ENCODE measurements at places on chromosomes 5 and 9.

DNA sequence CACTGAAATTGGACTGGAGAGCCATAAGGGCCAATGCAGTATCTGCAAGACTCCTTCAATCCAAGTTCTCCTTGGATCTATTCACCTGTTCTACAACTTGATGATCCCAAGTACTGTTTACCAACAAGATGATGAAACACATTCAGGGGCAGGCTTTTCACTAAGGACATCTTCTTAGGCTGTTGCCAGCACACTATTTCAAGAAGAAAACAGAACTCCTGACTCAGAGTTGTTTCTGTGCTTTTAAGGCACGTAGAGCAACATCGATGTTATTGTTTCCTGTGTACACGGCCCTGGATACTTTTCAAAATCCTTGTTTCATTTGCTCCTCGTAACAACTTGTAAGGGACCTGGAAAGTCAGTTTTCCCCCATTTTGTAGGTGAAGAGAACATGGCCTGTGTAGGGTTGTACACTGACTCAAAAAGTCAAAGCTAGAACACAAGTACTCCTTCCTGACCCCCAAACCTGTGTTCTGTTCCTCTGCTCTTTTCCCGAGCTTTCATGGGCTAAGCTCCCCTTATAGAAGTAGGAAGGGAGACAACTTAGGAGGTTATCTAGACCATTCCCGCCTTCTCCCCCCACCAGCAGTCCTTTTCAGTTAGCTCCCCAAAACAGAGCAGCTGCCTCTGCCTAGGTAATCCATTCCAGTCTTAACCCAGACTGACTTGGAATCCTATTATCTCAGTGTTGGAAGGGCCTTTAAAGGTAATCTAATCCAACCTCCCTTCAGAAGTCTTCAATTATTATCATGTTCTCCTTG, 5.2 kb upstream of the MGAT1 start:
- DNase-seq: no peak

- DNase-seq: no peak
These were observed 1.1 kb downstream of the SLCO4C1 start for GRCh38 chr5:102294886-102295395.

DNA sequence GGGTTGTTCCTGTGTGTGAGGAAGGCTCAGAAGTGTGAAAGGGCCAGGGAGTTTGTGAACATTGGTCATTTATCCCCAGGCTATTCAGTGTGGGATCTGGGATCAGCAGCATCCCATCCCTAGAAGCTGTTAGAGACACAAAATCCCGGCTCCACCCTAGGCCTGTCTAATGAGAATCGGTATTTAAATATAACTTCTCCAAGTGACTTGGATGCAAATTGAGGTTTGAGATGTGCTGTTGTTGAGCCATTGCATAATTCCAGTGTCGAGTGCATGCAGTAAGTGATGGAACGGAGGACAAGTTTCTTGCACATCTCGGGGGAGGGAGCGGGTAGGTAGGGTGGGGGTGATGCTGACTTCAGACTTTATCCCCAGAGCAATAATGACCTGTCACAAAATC, 138.3 kb downstream of the FBXL7 start:
- DNase-seq: no peak

DNA sequence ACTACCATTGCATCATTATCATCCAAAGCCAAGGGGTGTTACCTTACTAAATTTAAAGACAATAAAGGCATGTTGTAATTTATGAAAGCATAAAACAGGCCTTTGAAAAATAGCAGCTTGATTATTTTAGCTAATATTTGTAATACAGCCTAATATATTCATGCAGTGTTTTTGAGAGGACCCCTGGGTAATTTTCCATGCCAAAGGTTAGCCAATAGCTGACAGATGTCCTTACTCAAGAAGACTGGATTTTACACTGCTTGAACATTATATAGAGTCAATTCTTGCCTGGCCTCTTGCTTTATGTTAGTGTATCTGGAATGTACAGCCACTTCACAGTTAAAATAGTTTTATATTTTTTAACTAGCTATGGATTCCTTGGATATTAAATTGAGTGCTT, 337.8 kb upstream of the PAPPA start:
- DNase-seq: no peak

GRCh38 chr9:131238402-131239021, 37.8 kb downstream of the FAM78A start:
- DNase-seq: no peak

GRCh38 chr5:1019001-1019905, 10.7 kb downstream of the NKD2 start:
- DNase-seq: no peak

DNA sequence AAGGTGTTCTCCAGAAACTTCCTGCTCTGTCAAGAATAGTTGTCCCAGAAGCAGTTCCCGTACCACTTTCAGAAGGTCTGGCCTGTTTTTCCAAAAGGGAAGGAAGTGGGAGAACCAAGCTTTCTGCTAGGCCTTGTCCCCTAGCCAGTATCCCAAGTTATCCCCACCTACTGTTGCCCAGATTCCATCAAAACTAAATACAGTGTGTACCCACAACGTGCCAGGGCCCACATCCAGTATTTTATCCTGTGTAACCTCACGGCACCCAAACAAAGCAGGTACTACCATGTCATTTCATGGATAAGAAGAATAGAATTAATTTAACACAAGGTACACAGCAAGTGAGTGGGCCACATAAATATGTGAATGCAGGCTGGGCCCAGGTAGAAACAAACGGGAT, 126.2 kb downstream of the CDK5RAP2 start:
- DNase-seq: no peak

DNA sequence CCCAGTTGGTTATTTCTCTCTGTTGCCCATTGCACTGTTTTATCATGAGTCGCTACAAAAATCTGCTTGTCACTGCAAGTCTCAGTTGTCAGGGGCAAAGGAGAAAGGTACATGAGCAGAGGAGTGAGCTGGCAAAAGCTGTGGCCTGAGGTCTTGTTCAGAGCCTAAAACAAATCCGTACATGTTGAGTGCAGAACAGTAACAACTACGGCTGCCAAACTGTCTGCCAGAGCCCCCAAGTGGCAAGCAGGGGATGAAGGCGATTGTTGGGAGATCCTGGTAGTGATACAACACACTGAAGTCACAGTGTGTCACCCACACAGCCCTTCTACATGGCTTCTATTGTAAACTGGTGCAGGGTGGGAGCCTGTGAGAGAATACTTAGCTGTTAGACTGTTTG, 50.9 kb downstream of the BRINP1 start:
- DNase-seq: no peak

- no peak for DNase-seq
These were observed 82.6 kb downstream of the KIAA1958 start for GRCh38 chr9:112569186-112569585.

DNA sequence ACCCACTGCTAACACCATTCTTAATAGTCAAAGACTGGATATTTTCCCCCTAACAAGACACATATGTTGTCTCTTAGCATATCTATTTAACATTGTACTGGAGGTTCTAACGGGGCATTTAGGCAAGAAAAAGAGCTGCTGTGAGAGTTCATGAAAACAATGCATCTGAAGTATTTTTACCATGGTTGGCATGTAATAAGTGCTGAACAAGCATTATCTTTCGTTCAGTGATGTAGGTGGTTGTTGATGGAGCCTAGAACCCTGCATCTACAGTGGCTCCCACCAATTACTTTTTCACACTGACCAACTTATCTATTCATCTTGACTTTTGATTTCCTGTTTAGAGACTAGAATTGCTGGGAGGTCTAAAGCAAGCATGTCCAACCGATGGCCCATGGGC, 12.8 kb downstream of the B4GALT1 start:
- no peak for DNase-seq

GRCh38 chr5:1668141-1668721, 131.4 kb downstream of the MRPL36 start:
- no peak for DNase-seq

DNA sequence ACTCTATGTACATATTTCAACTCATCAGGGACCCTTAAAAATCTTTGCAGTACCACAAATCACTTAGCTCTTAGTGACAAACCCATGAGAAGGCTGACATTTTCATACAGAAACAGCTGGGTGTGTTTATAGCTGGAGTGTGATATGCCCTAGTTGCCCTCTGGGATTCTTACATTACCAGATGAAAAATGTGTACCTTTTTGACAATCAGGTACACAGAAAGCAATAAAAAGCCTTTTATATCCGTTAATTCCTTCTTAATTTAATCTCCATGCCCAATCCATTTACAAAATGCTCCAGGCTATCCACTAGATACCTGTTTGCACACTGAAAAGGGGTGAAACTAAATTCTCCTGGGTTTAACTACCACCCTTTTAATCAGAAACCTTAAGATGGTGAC, 222.9 kb downstream of the KIAA0825 start:
- DNase-seq: no peak

DNA sequence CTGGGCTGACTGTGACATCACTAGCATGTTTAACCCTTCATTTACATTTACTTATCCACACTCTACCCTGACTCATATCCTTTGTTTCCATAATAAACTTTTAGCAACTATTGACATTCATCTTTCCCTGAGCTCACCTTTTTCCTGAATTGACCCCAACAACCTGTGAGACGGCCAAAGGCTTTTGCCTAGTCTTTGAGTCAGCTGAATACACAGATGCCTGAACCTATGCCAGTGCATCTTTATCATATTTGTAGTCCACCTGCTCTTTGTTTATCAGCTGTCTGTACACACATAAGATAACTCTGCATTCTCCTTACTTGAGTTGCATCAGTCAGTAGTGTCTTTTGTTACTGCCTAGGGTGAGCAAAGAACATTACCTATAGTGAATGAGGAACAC, 128.5 kb upstream of the HMHB1 start:
- DNase-seq: no peak

DNA sequence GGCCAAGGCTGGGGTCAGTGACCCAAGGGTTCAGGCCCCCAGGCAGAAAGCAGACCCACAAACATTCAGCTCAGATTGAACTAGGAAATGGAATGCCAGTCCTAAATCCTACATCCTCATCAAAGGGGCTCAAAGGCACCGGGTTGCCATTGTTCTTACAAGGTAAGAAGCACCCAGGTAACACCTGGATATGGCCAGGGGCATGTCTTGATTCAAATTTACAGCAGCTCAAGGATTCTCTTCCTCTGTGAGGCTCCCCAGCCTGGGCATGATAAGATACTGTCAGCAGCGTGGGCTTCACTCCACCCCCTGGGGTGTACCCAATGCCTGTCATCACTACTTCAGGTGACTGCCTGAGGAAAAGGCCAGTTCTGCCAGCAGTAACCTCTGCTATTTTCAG, 92.1 kb upstream of the FSTL4 start:
- no peak for DNase-seq

DNA sequence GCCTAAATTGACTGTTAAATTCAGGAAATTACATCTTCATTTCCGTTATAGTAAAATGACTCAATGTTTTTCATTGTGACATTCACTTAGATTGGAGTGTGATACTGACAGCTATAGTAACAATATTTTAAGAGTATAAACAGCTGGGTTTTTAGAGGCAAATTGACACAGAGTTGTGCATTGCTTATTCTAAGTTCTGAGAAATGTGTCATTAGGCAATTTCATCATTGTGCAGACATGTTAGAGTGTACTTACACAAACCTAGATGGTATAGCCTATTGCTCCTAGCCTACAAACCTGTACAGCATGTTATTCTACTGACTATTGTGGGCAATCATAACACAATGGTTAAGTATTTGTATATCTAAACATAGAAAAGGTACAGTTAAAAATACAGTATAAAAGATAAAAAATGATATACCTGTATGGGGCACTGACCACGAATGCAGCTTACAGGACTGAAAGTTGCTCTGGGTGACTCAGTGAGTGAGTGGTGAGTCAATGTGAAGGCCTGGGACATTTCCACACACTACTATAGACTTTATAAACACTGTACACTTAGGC, 132.7 kb downstream of the PDE4D start:
- no peak for DNase-seq

DNA sequence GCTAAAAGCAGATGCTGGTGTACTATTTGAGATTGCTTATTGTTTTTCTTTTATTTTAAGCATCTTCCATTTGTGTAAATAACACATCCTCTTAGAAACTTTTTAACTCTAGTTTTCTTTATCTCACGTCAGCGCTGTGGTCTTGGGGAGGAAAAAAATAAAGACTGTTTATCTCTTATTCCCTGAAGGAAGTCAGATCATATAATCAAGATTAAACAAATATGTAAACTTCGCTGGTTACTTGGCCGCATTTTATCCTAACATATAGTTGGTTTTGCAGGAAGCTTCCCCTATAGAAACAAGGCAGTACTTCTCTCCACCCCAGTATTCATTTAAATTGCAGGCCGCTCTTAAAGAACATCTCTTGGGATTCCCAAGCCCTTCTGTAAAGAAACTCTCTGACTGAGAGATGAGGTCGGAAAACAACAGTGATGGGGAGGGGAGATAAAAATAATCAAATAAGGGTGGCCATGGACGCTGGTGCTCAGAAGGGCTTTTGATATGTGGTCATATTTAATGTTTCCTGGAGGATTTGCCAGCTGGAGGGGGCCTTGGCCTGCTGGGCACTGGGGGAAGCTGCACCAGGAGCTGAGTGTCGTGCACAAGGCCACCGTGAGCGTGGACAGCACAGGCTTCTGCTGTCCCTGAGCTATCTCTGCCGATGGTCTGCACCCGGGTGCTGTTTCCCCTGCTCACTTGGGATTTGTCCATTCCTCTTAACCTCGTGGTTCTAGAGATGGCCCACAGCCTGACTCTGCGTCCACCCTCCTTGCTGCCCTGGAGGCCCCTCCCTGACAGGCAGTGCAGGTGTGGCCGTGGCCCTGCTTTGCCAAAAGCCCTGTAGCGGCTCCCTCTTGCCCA, 23.8 kb downstream of the NEURL1B start:
- DNase-seq: no peak

- peak; percentile 27 for DNase-seq
These were observed 210.2 kb downstream of the MEF2C start for GRCh38 chr5:88672644-88673252.

DNA sequence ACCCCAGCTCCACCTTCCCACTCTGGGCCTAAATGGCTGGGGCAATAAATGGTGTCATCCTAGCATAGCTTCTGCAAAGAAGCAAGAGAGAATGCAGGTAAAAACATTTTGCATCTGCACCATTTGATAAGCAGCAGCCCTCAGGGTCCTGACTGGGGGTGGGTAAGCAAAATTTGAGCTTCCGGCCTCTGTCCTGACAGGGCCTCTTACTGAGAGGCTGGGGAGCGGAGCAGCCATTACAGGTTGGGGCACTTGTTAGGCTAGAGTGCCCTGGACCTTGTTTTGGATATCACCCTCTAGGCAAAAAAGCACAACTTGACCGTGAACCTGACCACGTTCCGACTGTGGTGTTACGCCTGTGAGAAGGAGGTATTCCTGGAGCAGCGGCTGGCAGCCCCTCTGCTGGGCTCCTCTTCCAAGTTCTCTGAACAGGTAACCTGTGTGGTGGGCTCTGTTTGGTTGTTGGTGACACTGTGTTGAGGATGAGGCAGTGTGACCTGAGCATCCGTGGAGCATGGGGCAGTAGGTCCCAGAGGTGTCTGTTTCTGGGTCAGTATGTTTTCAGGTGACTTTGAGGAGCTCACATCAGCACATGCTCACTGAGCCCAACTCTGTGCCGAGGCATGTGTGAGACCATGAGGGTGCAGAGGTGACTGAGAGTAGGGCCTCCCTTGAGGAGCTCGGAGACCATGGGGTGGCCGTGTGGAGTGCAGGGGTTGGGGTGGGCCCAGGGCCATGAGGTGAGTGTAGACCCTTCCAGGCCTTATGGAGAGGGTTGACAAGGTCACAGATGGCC, 23.1 kb downstream of the USP20 start:
- DNase-seq: no peak

- no peak for DNase-seq
These were observed 201.1 kb downstream of the SNX18 start for GRCh38 chr5:54718656-54719055.

- no peak for DNase-seq
These were observed 59.5 kb downstream of the TMEM174 start for GRCh38 chr5:73232266-73233041.

Measured in substantia nigra (tissue), 51 donors.